ENCODE measurements at places on chromosomes 13 and 19.

GRCh38 chr13:27018344-27018861, 153.2 kb downstream of the USP12 start:
- no peak for DNase-seq

DNA sequence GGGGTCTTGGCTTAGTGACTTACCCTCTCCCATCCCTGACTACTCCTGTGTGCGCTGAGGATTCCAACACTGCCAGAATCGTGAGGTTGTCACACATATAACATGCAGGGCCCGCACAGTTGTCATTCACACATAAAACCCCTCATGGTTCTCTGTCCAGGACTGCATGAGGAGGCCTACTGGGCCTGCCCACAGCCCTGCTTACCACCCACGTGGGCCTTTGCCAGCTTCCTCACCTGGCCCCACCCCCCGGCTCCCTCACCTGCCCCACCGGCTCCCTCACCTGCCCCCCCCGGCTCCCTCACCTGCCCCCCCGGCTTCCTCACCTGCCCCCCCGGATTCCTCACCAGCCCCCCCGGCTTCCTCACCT, 197.2 kb downstream of the TEX29 start:
- no peak for DNase-seq

- DNase-seq, result no peak
These were observed 41.7 kb downstream of the ZNF85 start for GRCh38 chr19:20964798-20965197.

DNA sequence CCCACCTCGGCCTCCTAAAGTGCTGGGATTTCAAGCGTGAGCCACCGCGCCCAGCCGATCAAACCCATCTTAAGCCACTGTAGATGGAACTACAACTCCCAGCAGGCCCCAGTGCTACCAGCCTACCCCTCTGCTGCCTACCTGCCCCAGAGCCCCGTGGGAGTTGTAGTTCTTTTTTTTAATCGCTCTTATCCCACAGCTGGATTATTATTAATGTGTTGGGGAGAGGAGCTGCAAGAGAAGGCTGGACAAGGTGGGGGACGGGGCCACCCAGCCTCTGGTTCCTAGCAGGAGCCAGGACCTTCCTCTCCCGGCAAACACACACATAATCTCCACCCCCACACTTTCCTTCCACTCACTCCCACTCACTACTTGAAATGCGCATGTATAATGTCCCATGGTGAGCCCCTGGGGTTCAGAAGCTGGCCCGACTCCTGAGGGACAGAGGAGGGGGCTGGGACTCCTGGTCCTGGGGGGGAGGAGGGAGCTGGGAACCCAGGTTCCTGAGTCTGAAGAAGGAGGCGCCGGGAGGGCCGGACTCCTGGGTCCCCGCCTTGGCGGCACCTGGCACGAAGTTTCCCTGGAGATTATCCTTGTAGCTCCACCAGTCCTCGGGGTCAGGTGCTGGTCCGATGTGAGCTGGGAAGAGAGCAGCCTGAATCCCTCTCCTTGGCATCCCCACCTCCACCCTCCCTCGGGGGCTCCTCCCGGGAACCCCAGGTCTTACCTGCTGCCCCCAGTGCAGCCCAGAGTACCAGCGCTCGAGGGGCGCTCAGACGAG, 958 bp downstream of the CA11 start:
- peak; percentile 76 for DNase-seq

Data from CD14-positive monocyte (primary cell).